Activated CD8-positive, alpha-beta memory T cell treated with anti-CD3 and anti-CD28 coated beads, Interleukin-2, amount 50 U/mL, for 4 hours (primary cell): ENCODE measurements at places on chromosomes 7 and 10.

DNA sequence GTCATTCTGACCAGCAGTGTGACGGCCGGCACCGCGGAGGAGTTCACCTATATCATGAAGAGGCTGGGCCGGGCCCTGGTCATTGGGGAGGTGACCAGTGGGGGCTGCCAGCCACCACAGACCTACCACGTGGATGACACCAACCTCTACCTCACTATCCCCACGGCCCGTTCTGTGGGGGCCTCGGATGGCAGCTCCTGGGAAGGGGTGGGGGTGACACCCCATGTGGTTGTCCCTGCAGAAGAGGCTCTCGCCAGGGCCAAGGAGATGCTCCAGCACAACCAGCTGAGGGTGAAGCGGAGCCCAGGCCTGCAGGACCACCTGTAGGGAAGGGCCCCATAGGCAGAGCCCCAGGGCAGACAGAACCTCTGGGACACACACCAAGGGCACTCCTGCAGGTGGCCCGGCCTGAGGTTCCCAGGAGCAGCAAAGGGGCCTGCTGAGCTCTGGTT lies 9.0 kb downstream of the RBP3 start:
- DNase-seq, result no peak

DNA sequence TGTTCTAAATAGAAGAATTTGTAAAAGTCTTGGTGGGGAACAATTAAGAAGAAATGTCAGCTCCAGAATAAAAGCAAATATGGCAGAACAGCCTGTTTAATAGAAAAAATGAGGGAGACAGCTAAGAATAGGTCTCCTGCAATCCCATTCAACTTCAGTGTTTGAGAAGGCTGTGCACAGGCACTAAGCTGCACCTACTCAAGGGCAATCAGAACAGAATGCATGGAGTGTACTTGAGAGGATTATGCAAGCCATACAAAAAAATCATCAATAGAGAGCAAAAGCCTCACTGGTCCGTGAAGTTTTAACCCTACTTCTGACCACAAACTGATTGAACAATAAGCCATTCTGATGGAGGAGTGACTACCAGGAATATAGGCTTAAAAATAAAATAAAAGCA lies 690.7 kb upstream of the PCDH15 start:
- DNase-seq, result no peak

- DNase-seq, result no peak
Measured at GRCh38 chr7:32258265-32258664, 188.1 kb upstream of the PDE1C start.

- no peak for DNase-seq
Measured at GRCh38 chr7:71752171-71752935, 620.4 kb downstream of the GALNT17 start.

DNA sequence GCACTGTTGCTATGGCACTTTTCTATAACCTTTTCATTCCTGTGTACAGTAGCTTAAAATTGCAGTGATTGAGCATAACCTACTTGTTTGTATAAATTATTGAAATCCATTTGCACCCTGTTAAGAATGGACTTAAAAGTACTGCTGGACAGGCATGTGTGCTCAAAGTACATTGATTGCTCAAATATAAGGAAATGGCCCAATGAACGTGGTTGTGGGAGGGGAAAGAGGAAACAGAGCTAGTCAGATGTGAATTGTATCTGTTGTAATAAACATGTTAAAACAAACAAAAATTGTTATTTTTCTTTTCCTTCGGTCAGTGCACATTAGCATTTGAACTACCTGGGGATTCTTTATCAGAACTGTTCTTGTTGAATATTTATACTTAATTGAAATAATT lies 57.1 kb upstream of the BAMBI start:
- no peak for DNase-seq

DNA sequence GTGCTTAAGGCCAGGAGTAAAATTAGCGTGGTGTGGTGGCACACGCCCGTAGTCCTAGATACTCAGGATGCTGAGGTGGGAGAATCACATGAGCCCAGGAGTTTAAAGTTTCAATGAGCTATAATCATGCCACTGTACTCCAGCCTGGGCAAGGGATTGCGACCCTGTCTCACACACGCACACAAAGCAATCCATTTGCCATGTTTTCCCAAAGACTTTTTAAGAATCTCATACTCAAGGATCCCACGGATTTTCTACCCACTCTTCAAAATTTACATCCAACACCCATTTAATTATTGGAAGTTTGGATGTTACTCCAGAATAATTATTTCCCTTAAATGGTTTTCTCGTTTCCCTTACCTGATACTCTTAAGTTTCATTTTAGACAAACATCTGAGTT lies 47.9 kb downstream of the IGF2BP3 start:
- DNase-seq, result no peak

GRCh38 chr7:139059905-139060304 lies 24.1 kb upstream of the ZC3HAV1L start:
- no peak for DNase-seq

DNA sequence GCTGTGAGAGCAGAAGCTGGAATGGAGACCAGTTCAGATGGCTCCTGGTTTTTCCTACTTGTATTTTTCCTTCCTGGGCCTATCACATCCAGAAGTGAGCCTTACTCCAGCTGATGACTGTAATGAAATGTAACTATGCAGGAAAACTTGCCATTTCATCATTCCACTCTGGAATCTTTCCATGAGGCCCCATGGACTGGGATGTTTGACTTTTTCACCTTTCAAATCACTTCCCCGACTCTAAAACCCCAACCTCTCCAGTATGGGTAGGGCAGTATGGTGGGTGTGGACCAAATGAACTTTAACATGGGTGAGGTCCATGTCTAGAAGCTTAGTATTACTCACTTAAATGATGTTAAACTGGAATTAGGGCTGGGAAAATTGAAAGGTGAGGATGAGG lies 40.3 kb upstream of the DLD start:
- DNase-seq, result no peak

- no peak for DNase-seq
Measured at GRCh38 chr7:100824499-100825214, 2.7 kb downstream of the EPHB4 start.

DNA sequence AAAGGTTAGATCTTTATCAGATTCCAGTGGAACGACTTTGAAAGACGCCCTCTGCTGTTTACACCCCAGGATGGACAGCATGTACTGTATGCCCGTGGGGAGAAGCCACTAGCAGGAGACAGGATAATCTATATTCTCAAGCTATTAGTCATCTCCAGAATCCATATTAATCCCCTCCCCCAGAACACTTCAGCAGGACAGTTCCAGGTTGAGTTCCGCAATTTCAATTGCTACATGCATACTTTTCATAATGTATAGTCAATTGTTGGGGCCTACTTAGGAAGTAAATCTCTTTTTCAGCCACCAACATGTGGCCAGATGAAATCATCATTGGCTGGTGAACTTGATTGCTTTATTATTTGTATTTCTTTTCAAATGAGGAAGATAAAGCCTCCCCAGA lies 313.1 kb upstream of the SMIM30 start:
- DNase-seq, result no peak

- DNase-seq, result peak; percentile 69
Measured at GRCh38 chr10:80498833-80499741, 38.6 kb upstream of the SH2D4B start.

- DNase-seq, result no peak
Measured at GRCh38 chr10:133088179-133088955, 643 bp downstream of the ADGRA1 start.

- DNase-seq, result no peak
Measured at GRCh38 chr7:34751725-34752643, 94.0 kb downstream of the NPSR1 start.

- no peak for DNase-seq
Measured at GRCh38 chr7:150748376-150748775, 11.2 kb downstream of the GIMAP5 start.

GRCh38 chr10:43322331-43322730 lies 49.1 kb upstream of the FXYD4 start:
- DNase-seq, result no peak

DNA sequence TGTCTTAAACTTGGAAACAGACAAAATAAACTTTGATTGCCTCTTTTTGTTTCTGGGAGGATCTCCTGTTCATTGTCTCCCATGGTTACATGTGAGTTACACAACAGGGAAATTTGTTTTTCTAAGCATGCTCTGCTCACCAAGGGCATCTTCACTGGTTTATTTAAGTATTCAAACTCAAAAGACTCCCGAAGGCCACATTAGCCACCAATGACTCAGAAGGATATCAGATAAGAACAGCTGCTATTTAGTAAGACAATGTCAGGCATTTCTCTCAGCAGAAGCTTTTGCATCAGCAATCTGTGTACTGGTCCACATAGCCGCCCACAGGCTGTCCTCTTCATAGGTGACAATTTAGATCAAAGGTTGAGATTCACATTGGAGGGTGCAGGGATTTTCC lies 19.3 kb downstream of the OR6B1 start:
- DNase-seq, result no peak

DNA sequence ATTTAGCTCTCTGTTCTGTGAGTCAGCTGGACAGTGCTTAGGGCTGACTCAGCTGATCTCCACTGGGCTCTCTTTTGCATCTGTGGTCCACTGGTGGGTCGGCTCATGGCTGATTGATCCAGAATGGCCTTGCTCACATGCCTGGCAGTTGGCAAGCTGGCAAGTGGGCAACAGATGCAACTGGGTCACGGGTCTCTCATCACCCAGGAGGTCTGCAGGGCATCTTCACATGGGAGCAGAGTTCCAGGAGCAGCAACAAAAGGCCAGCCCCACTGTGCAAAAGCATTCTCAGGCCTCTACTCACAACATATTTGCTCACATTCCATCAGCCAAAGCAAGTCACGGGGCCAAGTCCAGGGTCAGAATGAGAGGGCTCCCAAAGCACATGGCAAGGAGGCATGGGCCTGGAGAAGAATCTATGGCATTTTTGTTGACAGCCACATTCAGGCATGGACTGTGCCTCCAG lies 98.8 kb downstream of the OAT start:
- DNase-seq, result no peak

DNA sequence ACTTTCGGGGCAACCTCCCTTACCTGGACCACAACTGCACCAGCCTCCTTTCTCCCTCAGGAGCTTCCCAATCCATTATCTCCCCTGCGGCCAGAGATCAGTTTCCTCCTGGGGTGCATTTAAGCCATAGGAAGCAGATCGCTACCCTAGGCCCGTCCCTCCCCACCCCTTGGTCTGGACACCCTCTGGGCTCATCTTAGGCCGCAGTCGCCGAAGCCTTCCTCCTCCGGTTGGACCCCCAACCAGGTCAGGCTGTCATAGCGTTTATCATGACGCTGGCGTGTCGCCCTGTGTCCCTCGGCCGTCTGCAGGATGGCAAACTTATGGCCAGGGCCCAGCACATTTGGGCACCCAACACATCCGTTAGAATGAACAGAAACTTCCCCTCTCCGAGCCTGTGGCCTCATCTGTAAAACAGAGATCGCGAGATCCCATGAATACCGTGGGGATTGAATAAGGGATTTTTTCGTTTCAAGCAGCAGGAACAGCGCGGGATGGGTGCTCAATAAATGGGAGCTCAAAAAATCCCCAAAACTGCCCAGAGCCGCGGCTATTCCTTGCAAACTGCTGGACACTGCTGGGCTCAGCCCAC lies 669 bp upstream of the AP5Z1 start:
- no peak for DNase-seq

DNA sequence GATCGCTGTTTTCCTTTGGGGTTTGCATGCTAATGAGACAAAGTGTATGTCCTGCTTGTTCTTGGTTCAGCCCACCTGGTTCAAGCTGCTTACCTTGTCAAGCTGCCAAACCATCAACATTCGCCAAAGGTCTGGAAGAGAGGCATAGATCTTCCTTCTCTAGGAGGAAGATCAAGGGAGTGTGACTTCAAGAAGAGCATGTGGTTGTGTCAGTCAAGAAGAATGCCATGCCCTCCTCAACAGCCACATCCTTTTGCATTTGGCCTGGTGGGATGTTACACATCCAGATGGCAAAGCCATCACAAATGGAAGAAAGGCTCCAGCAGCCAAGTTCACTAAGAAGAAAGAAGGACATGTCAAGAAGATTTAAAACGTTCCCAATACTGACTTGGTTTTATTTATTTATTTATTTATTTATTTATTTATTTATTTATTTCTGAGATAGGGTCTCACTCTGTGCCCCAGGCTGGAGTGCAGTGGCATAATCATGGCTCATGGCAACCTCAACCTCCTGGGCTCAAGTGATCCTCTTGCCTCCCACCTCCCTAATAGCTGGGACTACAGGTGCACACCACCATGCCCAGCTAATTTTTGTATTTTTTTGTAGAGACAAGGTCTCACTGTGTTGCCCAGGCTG lies 5.1 kb upstream of the PIP4K2A start:
- DNase-seq, result no peak

GRCh38 chr10:43623351-43623750 lies 17.1 kb downstream of the ZNF485 start:
- no peak for DNase-seq

- DNase-seq, result no peak
Measured at GRCh38 chr10:88765816-88766215, 6.0 kb downstream of the LIPN start.

DNA sequence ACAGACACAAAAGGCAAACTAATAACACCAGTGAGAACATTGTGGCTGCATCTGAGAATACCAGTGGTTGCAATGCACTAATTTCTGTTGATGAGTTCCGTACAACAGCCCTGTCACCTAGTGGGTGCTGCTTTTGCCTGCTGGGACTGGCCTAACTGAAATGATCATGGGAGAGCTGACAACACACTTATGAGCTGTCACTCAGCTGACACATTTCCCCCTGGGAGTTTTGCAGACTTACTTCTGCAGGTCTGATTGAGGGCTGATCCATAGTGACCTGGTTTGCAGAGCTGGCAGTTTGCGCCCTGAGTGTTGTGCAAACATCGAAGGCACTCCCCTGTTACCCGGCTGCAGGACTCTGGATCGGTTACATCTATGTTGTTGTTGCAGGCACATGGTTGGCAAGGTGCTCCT lies 60.6 kb upstream of the LAMB1 start:
- no peak for DNase-seq

DNA sequence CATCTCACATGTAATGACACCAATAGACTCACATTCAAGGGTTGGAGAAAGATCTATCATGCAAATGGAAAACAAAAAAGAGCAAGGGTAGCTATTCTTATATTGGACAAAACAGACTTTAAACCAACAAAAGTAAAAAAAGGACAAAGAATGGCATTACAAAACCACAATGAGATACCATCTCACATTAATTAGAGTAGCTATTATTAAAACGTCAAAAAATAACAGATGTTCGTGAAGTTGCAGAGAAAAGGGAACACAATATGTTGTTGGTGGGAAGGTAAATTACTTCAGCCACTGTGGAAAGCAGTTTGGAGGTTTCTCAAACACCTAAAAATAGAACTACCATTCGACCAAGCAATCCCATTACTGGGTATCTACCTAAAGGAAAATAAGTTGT lies 197.0 kb downstream of the SNX13 start:
- no peak for DNase-seq

DNA sequence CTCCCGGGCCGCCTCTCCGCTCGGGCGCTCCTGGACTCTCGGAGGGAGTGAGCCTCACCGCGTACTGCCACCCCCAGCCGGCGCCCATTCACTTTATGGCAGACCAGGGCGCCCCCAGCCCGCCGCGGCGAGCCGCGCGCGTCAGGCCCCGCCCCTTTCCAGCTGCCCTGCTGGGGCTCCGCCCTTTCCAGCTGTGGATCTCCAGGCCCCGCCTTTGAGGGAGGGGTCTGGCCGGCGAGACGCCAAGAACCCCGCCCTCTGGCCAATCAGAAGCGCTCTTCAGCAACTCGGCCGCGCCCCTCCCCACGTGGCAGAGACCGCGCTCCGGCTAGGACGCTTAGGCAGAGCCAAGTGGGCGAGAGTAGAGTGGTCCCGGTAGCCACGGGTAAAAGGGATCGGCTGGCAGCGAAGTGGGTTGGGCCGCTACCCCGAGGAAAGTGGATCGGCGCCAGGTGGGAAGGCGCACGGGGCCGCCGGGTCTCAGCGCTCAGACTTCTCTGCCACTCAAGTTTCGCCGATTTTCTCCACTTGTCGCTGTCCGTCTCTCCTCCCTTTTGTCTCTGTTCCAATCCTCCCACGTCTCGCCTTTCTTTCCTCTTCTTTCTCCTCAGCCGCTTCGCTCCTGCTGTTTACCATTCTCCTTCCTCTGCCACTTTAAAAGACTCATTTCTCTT lies at the start of gene PITX3:
PITX3 (minus strand) TSS at position 69 of the 674 bp plus-strand sequence. CDS start 9,432 bp downstream, outside the sequence.
- peak; percentile 83 for DNase-seq
